Trophoblast cell (in vitro differentiated cells and primary cell): ENCODE measurements at places on chromosomes 3 and 15.

GRCh38 chr15:45668386-45668785, 33.6 kb downstream of the SQOR start:
- DNase-seq: no peak

GRCh38 chr3:194272861-194273742, 78.0 kb downstream of the CPN2 start:
- DNase-seq: no peak

DNA sequence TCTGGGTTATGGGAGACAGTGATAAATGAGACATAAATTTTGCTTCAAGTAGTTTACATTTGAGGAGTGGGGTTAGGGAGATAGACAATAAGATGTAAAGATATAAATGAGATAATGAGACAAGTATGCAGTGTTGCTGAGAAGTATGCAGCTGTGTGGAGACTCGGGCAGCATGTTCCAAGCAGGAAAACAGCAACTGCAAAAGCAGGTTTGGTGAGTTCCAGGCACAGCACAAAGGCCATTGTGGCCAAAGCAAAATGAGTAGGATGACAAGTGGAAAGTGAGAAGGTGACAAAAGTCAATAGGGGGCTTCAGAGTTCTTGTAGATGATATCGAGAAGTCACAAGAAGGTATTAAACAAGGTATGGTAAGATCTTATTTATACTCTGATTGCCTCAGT, 259.1 kb upstream of the PEX5L start:
- DNase-seq: no peak

DNA sequence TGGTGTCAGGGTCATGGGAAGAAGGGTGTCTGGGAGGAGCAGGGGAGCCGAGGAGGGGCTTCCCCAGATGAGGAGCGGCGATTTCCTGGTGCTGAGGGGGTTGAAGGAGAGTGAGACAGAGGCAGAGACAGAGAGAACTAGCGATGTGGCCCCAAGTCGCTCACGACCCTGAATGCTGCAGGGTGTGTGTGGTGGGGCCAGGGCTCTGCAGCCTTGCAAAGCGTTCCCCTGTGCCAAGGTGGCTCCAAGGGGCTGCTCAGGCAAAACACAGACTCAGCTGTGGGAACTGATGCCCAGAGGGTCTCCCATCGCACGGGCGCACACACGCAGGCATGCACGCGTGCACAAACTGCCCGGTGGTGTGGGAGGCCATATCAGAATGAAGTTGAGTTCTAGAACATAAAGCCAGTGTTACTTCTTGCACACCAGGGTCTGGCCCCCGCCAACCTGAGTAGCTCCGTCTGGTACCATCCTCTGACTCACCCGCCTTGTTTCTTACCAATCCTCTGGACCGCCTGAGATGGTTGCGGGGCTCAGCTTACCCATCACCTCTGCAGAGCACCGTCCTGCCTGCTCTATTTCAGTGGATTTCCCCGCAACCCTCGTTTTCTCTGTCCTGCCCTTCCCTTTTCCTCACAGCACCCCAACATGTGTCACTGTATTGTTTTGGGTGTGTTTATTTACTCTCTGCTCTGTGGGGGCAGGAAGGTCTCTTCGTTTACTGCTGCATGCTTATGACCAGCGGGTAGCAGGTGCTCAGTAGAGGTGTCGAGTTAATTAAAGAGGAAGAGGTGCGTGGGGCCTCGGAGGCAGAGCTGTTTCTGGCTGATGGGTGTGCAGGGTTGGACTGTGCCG, 4.5 kb downstream of the MELTF start:
- DNase-seq: no peak

DNA sequence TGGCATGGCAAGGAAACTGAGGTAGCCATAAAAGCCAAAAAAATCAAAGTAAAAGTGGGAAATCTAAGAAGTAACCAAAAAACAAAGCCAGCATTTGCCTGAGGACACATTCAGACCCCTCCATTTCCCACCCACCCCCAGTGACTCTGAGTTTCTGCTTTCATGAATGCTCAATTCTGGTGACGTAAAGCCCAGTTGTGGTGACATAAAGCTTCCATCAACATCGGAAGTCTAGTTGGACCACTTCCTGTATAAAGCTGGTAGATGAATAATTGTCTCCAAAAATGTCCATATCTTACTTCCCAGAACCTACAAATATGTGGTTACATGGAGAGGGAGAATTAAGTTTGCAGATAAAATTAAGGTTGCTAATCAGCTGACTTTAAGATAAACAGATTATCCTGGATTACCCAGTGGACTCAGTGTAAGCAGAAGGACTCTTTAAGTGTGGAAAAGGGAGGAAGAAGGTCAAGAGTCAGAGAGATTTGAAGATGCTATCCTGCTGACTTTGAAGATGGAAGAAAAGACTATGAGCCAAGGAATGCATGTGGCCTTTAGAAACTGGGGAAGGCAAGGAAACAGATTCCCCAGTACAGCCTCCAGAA, 62.0 kb upstream of the ST3GAL6 start:
- DNase-seq: no peak

GRCh38 chr3:9078561-9079240, 115.4 kb upstream of the RAD18 start:
- no peak for DNase-seq

GRCh38 chr3:87873136-87873535, 185.7 kb downstream of the CGGBP1 start:
- no peak for DNase-seq

GRCh38 chr3:21152555-21152954, 598.5 kb downstream of the ZNF385D start:
- no peak for DNase-seq

DNA sequence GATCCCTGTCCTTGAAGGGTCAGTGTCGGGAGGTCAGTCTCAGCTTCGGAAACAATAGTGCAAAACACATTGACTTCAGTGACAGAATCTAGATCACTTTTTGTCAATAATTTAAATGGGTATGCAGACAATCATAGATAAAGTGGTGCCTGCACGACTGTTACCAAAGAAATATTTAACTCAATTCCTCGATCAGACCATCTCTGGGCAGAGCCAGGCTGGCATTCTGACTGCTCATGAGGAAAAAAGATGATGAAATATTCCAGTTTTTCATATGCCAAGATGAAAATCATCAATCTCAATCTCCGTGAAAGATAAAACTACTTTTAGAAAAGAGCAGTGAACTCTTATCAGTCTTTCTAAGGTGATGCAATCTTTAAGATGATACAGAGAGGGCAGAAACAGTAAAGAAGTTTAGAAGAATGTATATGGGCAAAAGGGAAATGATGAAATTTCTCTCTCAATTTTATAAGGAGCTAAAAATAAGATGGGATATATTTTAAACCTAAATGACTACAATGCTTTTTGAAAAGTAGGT, 169.9 kb downstream of the WDR72 start:
- DNase-seq: no peak

DNA sequence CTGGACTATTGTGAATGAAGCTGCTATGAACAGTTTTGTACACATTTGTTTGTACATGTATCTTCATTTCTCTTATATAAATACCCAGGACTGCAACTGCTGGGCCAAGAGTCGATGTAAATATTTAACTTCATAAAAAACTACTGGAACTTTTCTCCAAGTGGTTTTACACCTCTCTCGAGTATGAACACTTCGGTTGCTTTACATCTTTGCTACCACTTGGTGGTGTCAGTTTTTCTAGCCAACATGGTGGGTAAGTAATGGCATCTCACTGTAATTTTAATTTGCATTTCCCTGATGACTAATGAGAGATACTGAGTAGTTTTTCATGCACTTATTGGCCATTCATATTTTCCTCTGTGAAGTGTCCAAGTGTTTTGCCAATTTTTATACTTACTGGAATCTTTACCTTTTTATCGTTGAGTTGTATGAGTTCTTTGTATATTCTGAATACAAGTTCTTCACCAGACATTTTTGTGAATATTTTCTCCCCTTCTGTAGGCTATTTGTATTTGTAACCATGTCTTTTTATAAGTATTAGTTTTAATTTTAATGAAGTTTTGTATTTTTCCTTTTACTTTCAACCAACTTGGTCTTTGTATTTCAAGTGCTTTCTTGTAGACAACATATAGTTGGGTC, 44.4 kb downstream of the PCOLCE2 start:
- DNase-seq: peak; percentile 73

GRCh38 chr15:70023064-70023768, 74.5 kb downstream of the TLE3 start:
- DNase-seq: peak; percentile 40

GRCh38 chr3:56787784-56788256, 13.9 kb downstream of the ARHGEF3 start:
- no peak for DNase-seq

DNA sequence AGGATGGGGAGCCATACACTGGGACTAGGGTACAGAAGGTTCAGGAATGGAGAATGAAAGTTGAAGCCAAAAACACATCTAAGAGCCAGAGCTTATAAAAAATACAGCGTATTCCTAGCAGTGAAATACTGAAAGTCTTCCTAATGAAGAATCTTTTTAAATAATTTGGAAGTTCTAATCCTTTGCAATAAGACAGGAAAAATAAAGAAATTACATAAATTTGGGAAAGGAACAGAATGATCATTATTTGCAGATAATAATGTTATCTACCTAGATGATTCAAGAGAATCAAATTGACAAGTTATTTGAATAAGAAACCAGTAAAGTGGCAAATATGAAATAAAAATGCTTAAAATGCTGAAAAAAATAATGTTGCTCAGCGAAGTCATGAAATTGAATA, 32.3 kb upstream of the NR2F2 start:
- DNase-seq: no peak

- DNase-seq: no peak
Measured at GRCh38 chr3:160808838-160809237, 52.8 kb downstream of the PPM1L start.

- no peak for DNase-seq
Measured at GRCh38 chr3:42214064-42214463, 51.9 kb downstream of the CCK start.

DNA sequence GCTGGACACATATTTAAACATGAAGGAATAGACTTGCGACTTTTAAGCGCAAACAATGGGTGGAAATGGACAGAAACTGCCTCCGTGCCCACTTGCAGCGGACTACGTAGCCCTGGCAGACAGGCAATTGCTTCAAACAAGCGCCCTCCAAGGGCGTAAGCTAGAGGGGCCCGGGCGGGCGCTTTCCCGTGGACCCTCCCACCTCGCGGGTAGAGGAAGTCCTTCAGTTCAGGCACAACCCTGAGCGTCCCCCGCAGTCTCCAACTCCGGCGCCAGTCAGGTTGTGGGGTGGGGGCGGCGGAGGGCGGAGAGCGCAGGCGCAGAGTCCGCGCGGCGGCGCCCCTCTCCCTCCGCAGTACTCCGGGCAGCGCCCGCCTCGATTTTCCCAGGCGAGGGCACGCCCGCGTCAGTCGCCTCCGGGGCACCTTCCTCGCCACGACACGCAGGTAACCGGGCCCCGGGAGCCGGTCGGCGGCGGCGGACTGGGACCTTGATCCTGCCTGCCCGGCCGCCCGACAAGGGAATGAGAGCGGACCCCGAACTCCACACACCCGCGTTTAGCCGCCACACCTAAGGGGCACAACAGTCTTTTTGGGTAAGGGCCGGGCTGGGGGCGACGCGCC, at the start of gene SLC35G2:
SLC35G2 (plus strand) TSS at position 358 of the 623 bp plus-strand sequence. CDS start 35,335 bp downstream, outside the sequence.
- peak; percentile 23 for DNase-seq

DNA sequence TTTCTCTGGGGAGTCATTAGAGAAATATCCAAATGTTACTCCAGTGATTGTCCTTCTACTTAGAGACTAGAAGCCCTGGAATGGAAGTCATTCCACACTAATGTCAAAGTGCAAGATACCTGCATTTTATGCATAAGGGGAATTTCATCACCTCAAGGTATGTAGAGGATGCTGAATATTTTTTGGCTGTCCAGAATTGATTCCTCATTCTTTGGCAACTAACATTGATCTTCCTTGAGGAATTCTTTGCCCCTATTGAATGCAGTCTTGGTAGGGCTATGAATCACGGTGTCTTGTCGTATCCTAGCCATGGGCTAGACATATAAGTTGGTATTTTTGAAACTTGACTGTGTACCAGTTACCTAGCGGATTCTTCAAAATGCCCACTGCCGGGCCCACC, 271.1 kb downstream of the CNTN3 start:
- DNase-seq: peak; percentile 90

GRCh38 chr3:193124861-193125260, 116.2 kb upstream of the PLAAT1 start:
- no peak for DNase-seq

DNA sequence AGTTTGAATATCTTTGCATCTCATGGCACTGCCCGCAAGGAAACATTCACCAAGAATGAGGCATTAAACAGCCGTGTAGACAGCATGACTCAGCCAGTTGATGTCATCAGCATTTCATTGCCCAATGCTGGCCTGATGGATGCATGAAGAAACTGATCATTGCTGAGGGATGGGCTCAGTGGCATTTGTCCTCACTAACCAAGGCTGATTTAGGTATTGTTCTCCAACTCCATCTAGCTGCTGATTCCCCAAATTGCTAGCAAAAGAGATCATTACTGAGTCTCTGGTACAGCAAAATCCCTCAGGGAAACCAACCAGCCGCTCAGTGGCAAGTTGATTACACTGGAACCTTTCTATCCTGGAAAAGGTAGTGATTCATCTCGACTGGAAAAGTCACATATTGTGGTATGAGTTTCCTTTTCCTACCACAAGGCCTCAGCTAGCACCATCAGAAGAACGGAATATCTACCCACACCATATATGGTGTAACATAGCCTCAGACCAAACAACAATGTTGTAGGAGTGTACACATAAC, 186.5 kb upstream of the GAP43 start:
- peak; percentile 81 for DNase-seq

GRCh38 chr3:189267981-189268613, 96.3 kb downstream of the TPRG1 start:
- peak; percentile 71 for DNase-seq

GRCh38 chr3:176655404-176656094, 541.7 kb downstream of the TBL1XR1 start:
- DNase-seq: no peak

DNA sequence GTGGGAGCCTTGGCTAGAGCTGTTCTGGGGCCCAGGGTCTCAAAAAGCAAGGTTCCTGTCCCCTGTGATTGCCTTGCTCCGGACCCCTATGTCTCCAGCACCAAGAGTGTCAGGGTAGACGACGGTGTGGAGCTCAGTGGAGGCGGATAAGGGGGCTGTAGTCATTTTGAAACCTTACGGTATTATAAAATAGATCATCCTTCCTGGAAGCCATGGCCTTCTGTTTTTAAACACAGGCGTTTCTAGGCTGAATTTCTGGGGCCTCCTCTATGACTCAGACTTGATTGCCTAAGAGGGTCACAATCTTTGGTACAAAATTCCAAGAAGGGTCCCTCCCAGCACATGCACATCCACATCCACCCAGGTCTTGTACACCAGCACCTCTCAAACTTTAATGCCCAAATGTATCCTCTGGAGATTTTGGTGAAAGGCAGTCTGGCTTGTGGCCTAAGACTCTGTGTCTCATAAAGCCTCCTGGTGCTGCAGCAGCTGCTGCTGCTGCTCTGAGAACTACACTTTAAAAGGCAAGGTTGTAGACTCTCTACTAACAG, 70.5 kb upstream of the XCR1 start:
- DNase-seq: no peak

GRCh38 chr3:33488246-33488645, 48.0 kb upstream of the UBP1 start:
- no peak for DNase-seq

DNA sequence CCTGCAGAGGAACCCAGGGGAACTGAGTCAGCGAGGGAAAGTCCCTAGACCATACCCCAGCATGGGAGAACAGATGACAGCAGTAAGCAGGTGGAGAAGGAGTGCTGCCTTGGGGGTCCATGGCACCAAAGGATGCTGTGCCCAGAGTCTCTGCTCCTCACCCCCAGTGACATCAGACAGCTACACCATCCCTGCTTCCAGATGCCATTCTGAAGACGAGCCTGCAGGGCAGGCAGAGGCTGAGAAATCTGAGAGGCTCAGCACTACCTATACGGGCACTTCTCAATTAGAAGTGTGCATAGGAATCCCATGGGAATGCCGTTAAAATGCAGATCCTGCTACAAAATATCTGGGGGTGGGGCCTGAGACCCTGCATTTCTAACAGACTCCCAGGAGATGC, 211.3 kb upstream of the NSMCE3 start:
- DNase-seq: no peak
